Epithelial cell of proximal tubule (primary cell): ENCODE measurements at places on chromosomes 12 and 14. TPM values are rescaled to one million over a fixed set of nuclear protein-coding genes. Genes with fewer than 3 reads are reported as not detected.

GRCh38 chr14:103161054-103161397 lies 37.8 kb downstream of the TNFAIP2 start:
- DNase-seq = no peak

GRCh38 chr12:126337556-126338441 lies 1272.6 kb downstream of the AACS start:
- DNase-seq = no peak

- no peak for DNase-seq
Measured at GRCh38 chr14:56131865-56132833, 13.9 kb downstream of the PELI2 start.

DNA sequence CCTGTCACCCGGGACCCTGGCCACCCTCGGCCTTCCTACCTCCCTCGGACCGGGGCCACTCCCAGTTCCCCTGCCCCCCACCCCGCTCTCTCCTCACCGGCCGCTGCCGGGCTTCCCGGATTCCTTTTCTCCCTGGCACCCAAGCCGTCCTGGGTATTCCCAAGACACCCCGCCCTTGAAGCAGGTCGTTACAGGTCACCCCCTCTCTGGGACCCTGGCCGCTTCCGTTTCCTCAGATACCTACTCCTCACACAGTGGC lies 493 bp downstream of the NUMB start:
- no peak for DNase-seq

GRCh38 chr12:129068684-129069083 lies 215.4 kb downstream of the GLT1D1 start:
- no peak for DNase-seq

DNA sequence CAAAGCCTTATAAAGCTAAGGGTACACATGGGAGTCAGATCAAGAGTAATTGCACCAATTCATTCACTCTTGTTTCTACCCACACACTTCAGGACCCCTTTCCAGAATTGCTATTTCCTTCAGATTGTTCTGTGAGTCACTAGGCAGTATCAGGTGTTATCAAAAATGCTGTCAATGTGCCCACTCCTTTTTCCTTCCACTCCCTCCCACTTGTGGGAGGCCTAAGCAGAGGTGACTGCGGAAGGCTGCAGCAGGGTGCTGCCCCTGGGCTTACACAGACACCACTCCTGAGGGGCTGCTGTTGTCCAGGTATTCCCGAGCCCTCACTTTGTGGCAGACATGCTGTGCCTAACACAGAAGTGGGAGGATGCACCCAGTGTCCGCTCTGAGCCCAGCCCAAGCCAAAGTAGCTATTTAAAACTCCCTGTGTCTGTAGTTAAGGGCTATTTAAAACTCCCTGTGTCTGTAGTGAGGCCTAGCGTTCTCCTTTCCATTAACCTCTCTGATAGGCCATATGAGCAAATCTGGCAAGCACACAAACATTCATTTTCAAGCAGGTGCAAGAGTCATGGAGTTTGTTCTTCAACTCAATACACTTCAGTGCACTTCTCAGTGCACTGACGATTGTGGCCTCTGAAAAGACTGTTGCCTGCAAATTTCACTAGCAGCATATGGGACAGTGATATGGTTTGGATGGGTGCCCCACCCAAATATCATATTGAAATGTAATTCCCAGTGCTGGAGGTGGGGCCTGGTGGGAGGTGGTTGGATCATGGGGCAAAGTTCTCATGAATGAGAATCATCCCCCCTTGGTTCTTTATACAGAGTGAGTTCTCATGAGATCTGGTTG lies 117.8 kb downstream of the PHLDA1 start:
- DNase-seq = no peak

GRCh38 chr14:68306265-68306933 lies 486.5 kb downstream of the ZFP36L1 start:
- DNase-seq = no peak

DNA sequence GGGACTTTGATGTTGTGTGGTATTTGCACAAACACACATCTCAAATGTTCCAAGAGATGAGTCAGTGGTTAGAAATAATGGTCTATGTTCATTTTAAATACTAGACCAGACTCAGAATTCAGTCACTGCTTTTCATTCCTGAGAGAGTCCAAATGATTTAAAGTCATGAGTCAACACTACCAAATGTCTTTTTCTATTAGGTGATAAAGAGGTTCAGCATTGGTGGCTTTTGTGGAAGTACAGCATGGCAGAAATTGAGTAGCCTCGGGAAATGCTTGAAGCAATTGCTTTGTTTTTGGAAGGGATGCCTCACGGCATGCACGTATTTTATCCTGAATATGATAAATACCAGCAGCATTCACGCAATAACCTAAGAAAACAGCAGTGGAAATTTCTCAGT lies 115.7 kb downstream of the DIO2 start:
- no peak for DNase-seq

The JDP2 gene
- total RNA-seq = 16.6 and 33.4 TPM in 2 replicates

The NANOG gene
- not detected in 2 replicates for total RNA-seq

The SMCO2 gene
- total RNA-seq = not detected in 2 replicates
